ENCODE measurements at places on chromosomes 12 and 14. TPM values are rescaled to one million over a fixed set of nuclear protein-coding genes. Genes with fewer than 3 reads are reported as not detected.

- no peak for DNase-seq
Observed at GRCh38 chr12:54932038-54932437, 52.5 kb downstream of the TESPA1 start.

GRCh38 chr12:96271469-96272199 is 77.5 kb downstream of the ELK3 start:
- no peak for DNase-seq

DNA sequence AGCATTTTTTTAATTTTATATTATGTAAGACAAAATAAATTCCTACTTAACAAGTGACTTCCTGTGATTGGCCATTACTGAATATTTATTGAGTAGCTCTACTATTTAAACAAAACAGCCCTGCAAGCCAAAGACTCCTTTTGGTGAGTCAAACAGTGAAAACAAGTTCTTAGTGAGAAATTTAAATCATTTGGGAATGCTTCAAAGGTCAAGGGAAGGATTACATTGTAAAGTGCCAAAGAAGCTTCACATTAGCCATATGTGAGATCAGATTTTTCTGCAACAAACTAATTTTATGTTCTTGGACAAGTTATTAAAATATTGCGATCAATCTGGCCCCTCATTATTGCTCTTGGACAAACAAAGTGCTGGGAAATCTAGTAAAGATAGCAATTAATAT is 795.4 kb upstream of the MGAT4C start:
- DNase-seq, result no peak

- no peak for DNase-seq
Observed at GRCh38 chr12:57194253-57194652, 22.3 kb upstream of the NXPH4 start.

DNA sequence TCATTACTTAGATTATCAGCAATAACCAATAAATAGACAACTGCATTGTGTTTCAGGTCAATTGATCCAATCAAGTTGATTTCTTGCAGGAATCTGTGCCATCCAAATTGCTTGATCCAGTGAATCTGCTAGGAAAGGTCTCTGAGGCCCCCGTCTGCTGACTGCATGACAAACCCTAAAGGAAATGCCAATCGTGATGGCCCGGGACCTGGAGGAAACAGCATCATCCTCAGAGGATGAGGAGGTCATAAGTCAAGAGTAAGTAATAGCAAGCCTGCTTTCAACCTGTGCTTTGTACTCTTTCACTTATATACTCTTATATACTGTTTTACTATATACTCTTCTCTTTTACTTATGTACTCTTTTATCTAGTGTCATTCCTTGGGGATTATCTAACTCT is 1.9 kb downstream of the TTLL5 start:
- no peak for DNase-seq

- no peak for DNase-seq
Observed at GRCh38 chr14:99515301-99516155, 34.3 kb downstream of the CCNK start.

Gene ALDH1L2
- 2.3 TPM for total RNA-seq

Gene LRP1-AS
- total RNA-seq, result not detected
